Fibroblast of skin of left biceps (primary cell): ENCODE measurements at places on chromosomes 7 and 10.
A peak's percentile ranks its signal among the peaks of the same experiment; 100 is the strongest.

- DNase-seq = no peak
Observed at GRCh38 chr10:16948361-16948760, 131.1 kb upstream of the RSU1 start.

GRCh38 chr10:24241536-24242040 lies 32.6 kb downstream of the KIAA1217 start:
- DNase-seq = no peak

GRCh38 chr7:147878912-147879661 lies 711.5 kb upstream of the C7orf33 start:
- no peak for DNase-seq

DNA sequence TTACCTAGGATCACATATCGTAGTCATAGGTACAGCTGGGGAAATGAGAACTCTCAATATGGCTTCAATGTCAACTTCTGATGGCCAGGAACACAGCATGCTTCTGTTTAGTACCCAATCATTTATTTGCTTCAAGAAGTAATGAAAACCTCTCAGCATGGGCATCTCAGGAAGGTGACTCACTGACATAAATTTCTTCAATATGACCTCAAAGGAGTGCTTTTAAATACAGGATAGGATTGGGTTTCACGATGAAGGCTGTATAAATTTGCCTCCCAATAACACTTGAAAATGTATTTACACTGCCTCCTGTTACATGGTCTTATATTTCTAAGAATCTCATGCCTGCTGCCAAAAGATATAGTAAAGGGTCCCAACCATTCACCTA lies 15.1 kb downstream of the ITGA8 start:
- no peak for DNase-seq

GRCh38 chr7:84390845-84391244 lies 196.3 kb upstream of the SEMA3A start:
- no peak for DNase-seq

GRCh38 chr7:30468791-30469190 lies 9.8 kb downstream of the NOD1 start:
- no peak for DNase-seq

DNA sequence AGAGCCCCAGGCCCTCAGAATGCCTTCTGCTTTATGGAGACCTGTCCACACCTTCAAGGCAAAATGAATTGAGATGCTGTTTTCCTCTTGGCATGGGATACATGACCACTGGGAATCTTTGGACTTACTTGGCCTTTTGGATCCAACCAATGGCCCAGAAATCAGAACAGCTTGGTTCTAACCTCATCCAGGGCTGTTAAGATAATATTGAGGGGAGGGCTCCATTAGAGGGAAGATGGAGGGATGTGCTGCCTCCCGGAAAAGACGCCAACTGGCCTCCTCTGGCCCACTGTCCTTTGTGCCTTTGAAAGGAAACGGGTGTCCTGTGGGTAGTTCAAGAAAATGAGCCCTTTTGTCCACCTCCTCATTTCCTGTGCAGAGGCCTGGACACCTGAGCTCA lies 530.9 kb downstream of the KCNMA1 start:
- DNase-seq = no peak

GRCh38 chr10:13376746-13377145 lies 28.7 kb upstream of the SEPHS1 start:
- no peak for DNase-seq

GRCh38 chr7:46230990-46231305 lies 309.9 kb upstream of the IGFBP3 start:
- DNase-seq = peak; percentile 36

DNA sequence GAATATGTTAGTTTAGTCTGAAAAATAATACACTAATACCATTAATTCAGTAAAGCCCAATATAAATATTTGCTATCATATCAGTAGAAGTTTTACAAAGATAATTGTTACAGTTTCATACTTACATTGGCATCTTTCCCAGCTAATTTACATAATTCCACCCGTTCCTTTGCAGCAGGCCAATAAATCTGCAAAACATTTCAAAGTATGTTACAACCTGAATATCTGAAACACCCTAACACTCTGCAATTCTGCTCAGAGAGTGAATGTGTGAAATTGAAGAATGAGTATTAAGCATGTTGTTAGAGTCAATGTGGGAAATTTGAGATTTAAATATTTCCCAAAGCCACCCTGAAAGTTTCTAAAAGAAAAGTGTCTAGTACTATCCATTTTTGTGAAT lies 105.5 kb downstream of the SEMA3D start:
- no peak for DNase-seq

DNA sequence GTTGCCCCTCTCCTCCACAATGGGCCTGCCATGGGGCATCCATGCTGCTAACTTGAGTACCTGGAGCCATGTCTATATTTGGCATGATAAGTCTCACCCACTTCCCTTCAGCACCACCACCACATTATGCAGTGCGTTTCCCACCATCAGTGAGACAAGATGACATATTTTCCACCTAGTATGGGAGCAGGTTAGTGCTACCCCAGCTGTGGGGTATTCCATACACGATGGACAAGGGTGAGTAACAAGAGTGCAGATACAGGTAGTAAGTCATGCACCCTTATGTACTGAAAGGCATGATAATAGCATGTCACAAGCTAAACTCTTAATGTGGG lies 21.2 kb upstream of the OR2AE1 start:
- DNase-seq = no peak

GRCh38 chr10:31270954-31271353 lies 48.1 kb upstream of the ZEB1 start:
- no peak for DNase-seq

- DNase-seq = no peak
Observed at GRCh38 chr10:11602919-11603523, 8.4 kb downstream of the USP6NL start.

DNA sequence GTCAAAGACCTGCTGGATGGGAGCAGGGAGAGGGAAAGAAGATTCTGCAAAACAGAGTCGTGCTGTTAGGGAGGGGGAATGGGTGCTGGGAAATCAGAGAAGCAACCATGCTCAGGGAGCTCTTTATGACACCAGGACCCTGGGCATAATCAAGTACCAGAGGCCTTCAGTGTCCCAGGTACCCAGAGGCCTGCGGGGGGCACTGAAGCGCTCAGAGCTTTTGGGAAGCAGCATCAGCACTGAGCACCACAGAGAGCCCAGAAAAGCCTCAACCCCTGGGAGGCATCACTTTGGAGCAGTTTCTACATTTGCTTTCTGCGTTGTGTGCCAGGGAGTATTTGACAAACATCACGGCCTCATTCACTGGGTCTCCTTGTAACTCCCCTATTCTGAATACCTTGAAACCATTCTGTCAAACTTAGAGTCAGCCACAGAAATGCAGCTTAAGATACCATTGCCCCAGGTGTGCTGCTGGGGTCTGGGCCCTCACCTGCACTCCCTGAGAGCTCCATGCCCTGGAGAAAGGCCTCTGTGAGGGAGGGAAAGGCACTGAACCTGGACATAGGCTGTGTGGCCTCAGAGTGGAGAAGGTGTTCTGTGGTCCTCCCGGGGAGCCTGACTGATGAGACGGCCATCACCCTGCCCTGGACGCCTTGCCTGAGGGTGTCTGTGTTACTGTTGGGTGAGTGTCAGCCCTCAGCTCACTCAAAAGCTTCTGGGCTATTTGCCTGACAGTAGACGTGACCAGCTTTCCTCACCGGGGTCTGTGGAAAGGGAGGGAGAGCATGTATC lies 37.1 kb downstream of the CXCL12 start:
- DNase-seq = no peak

DNA sequence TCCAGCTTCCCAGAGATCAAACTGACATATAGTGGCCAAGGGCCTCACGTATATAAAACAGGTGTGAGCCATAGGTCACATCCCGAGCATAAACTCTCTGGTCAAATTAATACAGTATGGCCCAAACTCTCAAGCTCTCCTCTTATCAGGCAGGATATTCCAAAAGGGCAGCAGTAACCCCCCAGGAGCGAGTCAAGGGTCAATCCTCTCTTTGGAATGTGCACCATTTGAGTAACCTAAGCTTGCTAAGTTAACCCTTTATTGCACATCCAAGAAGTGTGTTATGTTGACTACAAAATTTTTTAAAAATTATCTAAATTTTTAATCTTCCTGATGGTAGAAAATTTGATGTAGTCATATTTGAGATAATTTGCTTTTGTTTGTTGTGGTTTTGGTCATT lies 4.5 kb upstream of the TRIM24 start:
- no peak for DNase-seq

DNA sequence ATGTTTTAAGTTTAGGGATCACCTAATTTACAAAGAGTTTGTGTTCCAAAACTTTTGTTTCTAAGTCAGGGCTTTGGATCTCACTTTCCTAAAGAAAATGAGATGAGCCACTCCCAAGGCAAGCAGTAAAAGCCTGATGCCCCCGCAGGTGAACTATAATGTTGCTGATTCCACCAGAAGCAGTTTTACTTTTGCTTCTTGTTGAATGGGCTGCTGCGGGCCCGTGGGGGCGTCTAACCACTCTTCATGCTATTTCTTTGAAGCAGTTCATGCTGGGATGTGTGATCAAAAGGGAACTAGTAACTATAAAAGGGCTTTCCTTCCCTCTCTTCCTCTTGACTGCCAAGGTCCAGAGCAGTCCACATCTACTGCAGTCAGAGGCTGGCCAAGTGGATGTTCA lies 118.7 kb upstream of the NEBL start:
- DNase-seq = no peak

DNA sequence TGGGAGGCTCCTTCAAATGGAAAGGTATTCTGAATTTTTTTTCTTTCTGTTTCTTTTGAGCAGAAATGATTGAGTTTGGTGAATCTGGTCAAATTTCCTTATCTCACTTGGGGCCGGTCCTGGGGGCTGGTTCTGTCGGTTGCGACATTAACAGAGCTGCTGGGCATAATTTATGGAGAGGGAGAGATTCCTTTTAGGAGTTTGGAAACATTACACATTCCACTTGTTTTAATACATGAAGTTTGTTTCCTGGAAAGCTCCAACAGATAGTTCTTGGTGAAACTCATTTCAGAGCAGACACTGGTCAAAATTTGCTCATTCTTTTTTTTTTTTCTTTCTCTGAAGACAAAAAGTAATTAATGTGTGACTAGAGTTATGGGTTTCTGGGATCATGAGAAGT lies 129.9 kb downstream of the ABCA13 start:
- DNase-seq = no peak

DNA sequence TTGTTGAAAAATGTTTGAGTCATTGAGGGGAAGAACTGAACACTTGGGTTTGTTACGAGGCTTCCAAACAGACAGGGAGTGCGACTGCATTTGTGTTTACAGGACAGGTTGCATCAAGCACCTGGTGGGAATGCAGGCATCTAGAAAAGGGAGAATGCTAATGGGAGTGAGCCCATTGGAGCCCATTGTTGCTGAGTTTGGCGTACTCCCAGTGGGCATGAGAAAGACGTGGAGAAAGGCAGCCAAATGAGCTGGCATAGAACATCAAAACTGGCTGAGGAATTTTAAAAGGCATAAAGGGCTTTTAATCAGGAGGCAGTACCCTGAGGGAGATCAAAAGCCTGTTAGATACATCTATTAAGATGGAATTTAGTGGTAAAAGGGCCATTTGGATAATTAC lies 171.6 kb upstream of the NPSR1 start:
- no peak for DNase-seq

GRCh38 chr7:36395171-36395894 lies 5.7 kb downstream of the ANLN start:
- DNase-seq = no peak

- no peak for DNase-seq
Observed at GRCh38 chr7:35646289-35647023, 48.5 kb downstream of the HERPUD2 start.

GRCh38 chr10:82738592-82738991 lies 863.6 kb downstream of the NRG3 start:
- no peak for DNase-seq

- DNase-seq = no peak
Observed at GRCh38 chr7:83541187-83541960, 107.6 kb downstream of the SEMA3E start.

DNA sequence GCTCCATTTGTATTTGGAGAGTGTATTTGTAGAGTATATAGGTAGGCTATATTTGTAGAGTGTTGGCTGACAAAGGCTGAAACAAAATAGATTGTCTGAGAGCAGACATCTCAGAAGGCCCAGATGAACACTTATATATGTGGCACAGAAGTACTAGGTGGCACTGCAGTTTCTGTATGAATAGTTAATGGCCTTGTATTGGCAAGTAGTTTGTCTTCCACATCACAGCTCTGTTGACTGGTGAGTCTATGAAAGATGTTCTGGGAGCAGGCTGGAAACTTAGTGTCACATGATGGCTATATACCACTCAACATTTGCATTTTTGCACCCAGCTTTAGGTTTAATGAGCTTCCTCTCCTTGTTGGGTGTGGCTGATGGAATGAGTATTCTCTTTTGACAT lies 51.9 kb downstream of the CCNY start:
- DNase-seq = no peak

DNA sequence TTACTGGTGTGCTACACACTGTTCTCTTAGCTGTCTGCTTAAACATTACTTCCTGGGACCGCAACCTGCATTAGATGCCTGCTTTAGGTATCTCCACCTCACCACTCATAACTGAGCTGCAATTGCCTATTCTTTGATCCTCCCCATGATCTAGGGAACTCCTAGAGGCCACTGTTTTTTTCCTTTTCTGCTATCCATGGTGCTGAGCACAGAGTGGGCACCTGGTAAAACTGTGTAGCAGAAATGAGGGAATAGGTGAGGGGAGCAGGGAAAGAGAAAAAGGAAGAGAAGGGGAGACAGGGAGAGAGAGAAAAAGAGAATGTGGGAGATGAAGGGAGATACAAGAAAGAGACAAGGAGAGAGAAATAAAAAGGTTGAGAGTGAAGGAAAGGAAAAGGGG lies 434.9 kb downstream of the ADRA2A start:
- no peak for DNase-seq

GRCh38 chr10:79982362-79982800 lies 33.5 kb upstream of the SFTPD start:
- no peak for DNase-seq

DNA sequence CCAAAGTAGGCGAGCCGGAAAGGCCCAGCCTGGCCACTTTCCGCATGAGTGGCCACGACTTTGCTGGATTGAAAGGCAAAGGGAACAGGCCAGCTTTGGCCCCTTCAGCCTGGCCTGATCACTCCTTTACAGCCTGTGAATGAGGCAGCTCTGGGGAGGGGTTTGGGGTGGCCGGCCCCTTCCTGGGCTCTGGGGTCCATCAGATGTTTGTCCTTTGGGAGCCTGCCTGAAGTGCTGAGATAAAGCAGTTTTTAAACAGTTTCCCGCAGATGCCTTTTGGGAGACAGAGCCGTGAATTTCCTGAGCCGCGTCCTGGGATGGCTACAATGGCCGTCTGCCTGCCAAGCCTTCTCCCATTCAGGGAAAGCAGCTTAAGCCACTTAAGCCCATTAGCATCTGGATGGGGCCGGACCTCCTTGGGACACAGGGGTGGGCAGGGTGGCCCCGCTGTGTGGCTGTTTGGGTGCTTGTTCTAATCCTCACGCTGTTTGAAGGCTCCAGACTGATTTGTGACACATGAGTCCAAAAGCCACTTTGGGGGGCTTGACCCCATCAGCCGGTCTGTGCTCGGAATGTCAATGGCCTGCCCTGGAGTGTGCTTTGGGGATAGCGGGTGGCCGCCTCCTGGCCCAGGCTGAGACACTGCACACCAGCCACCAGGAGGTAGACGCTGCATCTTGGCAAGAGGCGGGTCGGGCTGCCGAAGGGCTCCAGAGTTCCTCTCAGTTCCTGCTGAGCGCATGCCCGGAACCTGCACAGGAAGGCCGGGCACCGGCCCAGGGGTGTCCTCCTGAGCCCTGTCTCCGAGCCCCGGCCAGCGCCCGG lies 38.9 kb downstream of the NKX6-2 start:
- no peak for DNase-seq
